HFFc6 (cell line): ENCODE measurements at places on chromosomes 7 and 10. TPM values are rescaled to one million over a fixed set of nuclear protein-coding genes. Genes with fewer than 3 reads are reported as not detected.

DNA sequence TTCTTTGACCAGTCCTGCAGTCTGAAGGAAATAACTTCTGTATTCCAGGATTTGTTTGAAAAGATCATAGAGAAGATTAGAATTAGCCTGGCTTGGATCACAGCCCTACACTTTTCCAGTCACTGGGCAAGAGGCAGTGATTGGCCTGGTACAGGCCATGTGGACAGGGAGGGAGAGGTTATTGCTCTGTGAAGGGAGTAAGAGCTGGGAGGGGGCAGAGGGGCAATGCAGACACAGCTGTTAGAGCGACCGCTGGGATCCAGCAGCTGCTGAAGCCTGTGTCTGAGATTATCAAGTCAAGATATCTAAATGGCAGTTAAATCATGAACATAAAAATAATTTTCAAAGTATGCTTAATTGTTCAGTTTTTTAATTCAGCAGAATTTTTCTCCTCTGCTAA lies 257.3 kb downstream of the SDK1 start:
- H3K27me3 ChIP-seq = no peaks in the 10 kb centered on the region
- H3K27ac ChIP-seq = no peak overlapping the region
- DNase-seq = no peak
- no peaks in the 10 kb centered on the region for H3K4me1 ChIP-seq
- H3K36me3 ChIP-seq = peaks cover 4% of the 10 kb centered on the region; the same call in 1 of the 2 replicates

GRCh38 chr10:60222047-60222446 lies 167.6 kb downstream of the ANK3 start:
- peaks cover 23% of the 10 kb centered on the region for H3K27me3 ChIP-seq
- no peaks in the 10 kb centered on the region for H3K4me1 ChIP-seq
- no peak for DNase-seq

The IL6 gene
- 29.6 and 47.3 TPM in 2 replicates for total RNA-seq

The AKR1C3 gene
- total RNA-seq = 0.84 TPM in 1 of 3 replicates, not detected in the others

GRCh38 chr7:116316838-116317628 lies 106.7 kb downstream of the TES start:
- peaks cover 23% of the 10 kb centered on the region for H3K36me3 ChIP-seq
- no peaks in the 10 kb centered on the region; the same call in 1 of the 2 replicates for H3K27me3 ChIP-seq
- peak overlapping the region; percentile 87 for H3K4me3 ChIP-seq
- H3K4me1 ChIP-seq = peaks cover 72% of the 10 kb centered on the region

DNA sequence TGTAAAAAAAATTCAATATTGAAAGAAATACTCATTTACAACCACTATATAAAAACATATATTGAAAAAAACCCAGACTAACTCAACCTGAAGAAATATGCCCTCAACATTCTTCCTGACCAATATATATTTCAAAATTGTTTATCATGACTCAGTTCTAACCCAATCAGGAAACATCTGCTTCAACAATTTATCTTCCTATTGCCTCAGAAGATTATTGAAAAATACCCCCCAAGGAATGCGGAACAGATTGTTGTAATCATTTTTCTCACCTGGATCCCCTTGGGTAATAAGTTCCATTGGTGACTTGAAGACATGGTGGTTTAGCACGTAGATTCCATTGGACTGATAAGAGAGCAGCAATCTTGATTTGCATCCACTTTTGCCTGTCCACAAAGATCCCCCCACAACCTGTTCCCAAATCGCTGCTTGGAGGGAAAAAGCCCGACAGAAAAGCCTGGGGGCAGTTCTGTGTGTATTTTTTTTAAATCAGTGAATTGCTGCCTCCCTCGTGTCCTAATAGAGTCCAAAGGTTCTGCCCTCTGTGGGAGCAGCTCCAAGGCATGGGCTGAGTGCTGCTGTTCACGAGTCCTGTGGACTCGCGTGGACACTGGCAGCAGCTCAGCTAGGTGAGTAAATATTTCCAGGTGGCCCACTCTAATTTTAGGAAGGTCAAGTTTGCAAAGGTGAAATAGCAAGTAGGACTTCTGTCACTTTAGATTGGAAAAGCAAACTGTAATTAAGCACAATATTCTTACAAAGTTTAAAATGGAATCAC lies 5.9 kb upstream of the INHBA start:
- H3K27ac ChIP-seq = peak overlapping the region; percentile 66
- no peaks in the 10 kb centered on the region; the same call in 1 of the 2 replicates for H3K27me3 ChIP-seq
- DNase-seq = no peak
- H3K36me3 ChIP-seq = no peaks in the 10 kb centered on the region

GRCh38 chr10:6579183-6579903 lies 733 bp downstream of the PRKCQ start:
- no peaks in the 10 kb centered on the region for H3K36me3 ChIP-seq
- DNase-seq = no peak
- H3K4me1 ChIP-seq = peaks cover 5% of the 10 kb centered on the region; the same call in 1 of the 2 replicates
- H3K27me3 ChIP-seq = peaks cover 5% of the 10 kb centered on the region
- H3K27ac ChIP-seq = no peak overlapping the region
- H3K4me3 ChIP-seq = 0 out of 2 replicates have a peak overlapping the region, but pooled peaks have one; percentile 25

The PRSS58 gene
- total RNA-seq = not detected in 2 replicates

The IGFBP3 gene
- total RNA-seq = 768 to 951 TPM (median 932 TPM) in 3 replicates

GRCh38 chr10:129605986-129606518 lies 139.0 kb downstream of the MGMT start:
- no peaks in the 10 kb centered on the region for H3K27me3 ChIP-seq
- H3K4me1 ChIP-seq = no peaks in the 10 kb centered on the region
- no peak overlapping the region for H3K4me3 ChIP-seq
- no peak overlapping the region for H3K27ac ChIP-seq
- peaks cover 8% of the 10 kb centered on the region; the same call in 1 of the 2 replicates for H3K36me3 ChIP-seq
